Urothelium cell line (cell line): ENCODE measurements at places on chromosomes 3 and 15.

- DNase-seq = no peak
Observed at GRCh38 chr3:59189526-59189925, 139.7 kb upstream of the CFAP20DC start.

DNA sequence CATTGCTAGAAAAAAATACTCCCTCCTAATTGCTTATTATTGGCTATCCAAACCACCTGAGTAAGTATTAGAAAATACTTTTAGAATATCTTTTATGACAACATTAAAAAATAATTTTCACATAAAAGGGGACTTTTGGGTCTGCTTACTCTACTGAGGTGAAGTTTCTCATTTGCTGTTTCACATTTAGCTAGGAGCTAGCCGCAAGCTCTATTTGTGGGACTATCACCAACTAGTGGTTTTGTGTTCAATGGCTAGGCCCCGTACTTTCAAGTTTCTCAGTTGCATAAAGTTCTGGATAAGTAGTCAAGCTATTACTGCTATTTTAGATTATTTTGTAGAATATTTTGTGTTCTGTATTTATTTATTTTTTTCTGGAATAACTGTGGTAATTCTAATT lies 244.2 kb upstream of the SLITRK3 start:
- no peak for DNase-seq

DNA sequence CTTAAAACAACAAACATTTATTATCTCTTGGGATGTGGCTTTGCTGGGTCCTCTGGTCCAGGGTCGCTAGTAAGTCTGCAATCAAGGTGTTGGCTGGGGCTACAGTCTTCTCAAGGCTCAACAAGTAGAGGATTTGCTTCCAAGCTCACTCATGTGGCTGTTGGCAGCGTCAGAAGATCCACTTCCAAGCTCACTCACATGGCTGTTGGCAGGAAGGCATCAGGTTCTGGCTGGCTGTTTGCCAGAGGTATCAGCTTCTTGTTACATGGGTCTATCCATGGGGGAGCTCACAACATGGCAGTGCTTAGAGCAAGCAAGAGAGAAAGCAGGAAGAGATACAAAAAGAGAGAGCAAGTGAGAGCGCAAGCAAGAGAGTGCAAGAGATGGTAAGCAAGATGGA lies 15.0 kb upstream of the BNC1 start:
- DNase-seq = no peak

DNA sequence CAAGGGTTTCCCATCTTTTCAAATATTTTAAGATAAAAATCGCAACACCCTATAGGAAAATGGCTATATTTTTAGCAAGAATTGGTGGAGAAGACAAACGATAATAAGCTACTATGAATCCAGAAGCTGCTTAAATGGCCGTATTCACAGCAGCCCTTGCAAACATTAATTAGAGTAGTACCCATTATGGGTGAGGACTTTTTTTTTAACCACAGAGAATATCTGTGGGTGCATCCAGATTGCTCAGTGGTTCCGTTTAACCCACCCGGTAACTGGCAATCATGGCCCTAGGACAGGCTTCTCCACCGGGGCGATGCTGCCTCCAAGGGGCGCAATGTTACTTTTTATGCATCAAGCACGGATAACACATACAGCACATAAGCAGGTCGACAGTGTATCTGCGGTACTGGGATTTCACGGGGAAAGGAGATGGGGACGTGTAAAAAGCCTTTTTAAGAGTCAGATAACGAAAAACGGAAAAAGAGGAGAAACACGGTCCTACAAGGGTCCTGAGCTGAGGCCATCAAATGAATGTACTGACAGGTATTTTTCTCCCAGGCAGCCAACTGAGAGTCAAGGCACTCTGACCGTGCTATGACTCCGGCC lies 968 bp upstream of the TMEM266 start:
- DNase-seq = peak; percentile 35

DNA sequence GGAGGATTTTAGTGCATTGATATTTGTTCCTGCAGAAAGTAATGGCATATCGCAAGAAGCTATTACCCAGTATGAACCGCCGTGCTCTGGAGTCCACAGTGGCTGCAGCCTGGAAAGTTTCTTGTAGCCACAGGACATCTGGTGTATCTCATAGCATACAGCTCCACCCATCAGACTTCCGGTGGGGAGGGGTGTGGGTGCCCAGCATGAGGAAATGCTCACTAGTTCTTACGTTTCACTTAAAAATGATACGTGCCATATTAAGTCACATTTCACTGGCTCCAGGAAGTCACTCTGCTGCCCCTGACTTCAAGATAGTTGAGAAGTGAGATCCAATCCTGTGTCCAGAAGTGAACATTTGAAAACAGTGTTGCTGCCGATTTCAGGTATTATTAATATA lies 990.4 kb downstream of the GBE1 start:
- DNase-seq = no peak

- no peak for DNase-seq
Observed at GRCh38 chr3:63979093-63979885, 44.0 kb downstream of the PSMD6 start.

GRCh38 chr3:105752791-105753415 lies 115.9 kb downstream of the CBLB start:
- no peak for DNase-seq

- peak; percentile 48 for DNase-seq
Observed at GRCh38 chr3:14329116-14329830, 73.1 kb upstream of the SLC6A6 start.

GRCh38 chr15:42273900-42274701 lies 868 bp upstream of the TMEM87A start:
- peak; percentile 14 for DNase-seq

- DNase-seq = peak; percentile 12
Observed at GRCh38 chr3:21920421-21920861, 169.4 kb upstream of the ZNF385D start.

DNA sequence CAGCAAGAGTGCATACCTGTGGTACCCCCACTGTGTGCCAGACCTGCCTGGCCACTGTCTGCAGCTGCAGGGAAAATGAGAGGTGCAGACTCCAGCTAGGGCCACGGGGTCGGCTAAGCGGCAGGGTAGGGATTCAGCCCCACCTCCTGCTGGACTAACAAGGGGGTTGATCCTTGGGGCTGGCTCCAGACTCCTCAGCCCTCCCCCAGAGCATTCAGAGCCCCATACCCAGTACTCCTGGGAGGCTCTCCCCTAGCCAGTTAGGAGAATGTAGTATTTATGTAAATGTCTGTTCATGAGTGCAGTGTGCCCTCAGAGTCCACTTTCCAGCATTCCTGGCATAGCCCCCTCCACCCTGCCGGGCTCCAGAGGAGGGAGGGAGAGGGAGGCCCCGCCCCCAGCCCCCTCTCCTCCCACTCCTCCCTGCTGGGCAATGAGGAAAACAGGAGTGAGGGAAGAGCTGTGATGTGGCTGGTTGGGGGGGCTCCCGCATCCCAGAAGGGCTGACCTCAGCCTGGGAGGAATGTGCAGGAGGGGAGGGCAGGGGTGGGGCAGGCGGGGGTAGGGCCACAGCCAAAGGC lies 4.5 kb upstream of the SEMA3B start:
- DNase-seq = peak; percentile 96

- DNase-seq = peak; percentile 13
Observed at GRCh38 chr3:115698851-115699591, 75.7 kb downstream of the GAP43 start.

DNA sequence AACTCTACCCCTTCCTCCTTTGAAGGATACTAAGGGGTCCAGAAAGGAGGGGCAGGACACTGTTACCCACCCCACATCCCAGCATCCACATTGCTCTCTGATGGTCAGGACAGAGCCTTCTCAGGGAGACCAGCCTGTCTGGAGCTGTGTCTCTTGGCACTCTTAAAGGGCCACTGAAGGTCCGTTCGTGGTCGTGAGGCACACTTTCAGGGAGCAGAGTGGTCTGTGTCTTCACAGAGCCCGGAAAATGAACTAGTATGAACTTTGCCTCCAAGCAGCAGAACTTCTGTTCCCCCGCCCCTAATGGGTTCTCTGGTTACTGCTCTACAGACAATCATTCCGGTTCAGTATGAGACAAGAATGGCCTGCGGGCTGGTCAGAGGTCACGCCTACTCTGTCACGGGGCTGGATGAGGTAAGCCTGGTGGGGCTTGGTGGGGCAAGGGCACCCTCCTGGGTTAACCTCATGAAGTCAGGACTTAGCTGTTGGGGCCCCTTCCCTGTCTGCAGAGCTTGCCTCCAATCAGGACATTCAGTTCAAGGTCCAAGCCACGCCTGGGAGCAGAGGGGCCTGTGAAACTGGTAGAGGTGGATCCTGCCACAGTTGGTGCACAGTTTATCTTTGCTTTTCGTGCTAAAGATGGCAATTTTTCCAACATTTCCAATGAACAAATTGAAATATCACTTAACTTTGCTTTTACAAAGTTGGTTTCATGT lies 33.2 kb downstream of the CAPN3 start:
- DNase-seq = no peak

- DNase-seq = peak; percentile 9
Observed at GRCh38 chr3:150410311-150411105, 2.4 kb downstream of the TSC22D2 start.

GRCh38 chr15:28096411-28096669 lies 2.8 kb downstream of the OCA2 start:
- DNase-seq = no peak

DNA sequence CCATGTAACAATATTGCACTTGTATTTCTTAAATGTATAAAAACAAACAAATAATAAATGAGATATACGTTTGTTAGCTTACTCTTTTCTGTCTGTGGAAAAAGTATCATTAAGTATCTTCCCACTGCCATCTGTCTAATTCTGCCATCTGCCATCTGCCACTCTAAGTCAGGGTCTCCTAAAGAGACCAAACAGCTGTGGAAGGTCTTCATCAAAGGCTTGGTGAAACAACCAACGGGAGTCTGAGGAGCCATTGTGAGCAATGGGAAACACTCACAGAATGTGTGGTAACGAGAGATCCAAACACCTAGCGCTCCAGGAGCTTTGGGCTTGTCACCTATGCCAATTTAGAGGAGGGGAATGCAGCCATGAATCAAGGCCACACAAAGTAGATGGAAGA lies 28.7 kb upstream of the PFN2 start:
- DNase-seq = no peak

GRCh38 chr15:70385711-70386110 lies 288.0 kb upstream of the TLE3 start:
- no peak for DNase-seq

DNA sequence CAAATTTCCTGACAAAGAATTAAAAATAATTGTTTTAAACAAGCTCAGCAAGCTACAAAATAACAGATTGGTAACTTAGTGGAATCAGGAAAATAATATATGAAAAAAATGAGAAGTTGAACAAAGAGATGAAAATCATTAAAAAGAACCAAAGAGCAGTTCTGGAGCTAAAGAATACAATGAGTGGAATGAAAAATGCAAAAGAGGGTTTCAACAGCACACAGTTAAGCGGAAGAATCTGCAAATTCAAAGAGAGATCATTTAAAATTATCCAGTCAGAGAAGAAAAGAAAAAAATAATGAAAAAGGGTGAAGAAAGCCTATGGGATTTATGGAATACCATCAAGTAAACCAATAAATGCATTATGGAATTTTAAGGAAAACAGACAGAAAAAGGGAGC lies 6.2 kb upstream of the GABRR3 start:
- no peak for DNase-seq

DNA sequence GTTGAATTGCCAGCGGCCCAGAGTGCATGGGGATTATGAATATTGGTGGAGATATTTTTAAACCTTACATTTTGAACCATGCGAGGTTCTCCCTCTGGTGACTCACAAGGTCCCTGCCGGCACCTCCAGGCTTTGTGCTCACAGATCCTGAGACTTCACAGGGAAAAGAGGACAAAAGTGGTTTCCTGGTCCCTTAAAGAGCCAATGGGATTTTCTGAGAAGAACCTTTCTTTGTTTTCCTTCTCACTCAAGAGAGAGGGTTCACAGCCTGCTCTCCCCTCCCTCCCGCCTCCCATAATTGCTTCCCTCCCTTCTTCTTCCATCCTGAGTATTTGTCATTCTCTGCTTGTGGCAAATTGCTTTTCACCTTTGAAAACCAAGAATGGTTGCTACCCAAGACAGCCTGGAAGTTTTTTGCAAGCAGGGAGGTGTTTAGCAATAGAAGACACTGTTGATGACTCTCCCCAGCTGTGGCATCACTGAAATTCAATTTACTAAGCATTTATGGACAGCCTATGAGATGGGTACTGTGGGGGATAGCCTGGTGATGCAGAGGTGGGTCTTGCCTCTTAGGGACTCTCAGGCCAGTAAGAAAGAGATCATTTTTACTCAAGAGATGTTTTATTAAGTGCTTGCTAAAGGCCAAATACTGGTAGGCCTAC lies 76.6 kb downstream of the CPN2 start:
- no peak for DNase-seq

DNA sequence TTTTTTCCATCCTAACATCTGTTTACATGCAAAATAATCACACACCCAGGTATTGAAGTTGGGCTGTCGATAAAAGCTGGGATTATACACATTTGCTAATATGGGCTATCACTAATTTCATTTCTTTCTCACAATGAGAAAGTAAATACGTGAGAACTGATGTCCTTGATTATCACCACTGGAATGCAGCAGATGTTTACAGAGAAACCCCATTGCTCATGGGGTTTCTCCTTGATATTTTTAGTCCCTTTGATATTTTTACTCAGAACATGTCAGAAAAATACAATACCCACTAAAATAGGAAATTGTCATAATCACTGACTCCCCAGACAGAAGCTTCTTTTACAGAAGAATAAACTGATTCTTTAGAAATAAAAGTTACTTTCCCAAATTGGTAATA lies 535.1 kb upstream of the CCDC54 start:
- DNase-seq = no peak

DNA sequence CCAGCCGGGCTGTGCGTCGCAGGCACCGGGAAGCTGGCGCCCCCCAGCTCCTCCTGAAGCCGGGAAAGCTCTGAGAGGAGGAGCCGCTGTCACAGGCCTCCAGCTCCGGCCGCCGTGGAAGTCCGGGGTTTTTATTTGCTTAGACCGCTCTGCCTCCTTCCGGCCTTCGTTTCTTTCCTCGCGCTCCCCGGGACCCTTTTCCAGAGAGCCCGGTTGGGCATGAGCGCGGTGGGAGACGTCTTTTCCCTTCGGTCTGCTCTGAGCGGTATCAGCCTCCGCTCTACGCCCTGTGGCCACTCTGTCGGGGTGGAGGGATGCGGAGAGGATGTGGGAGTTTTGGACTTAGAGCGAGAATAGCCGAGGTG lies 559 bp downstream of the SENP5 start:
- DNase-seq = no peak

GRCh38 chr15:42066764-42067415 lies 27.5 kb downstream of the PLA2G4D start:
- no peak for DNase-seq

GRCh38 chr15:52008698-52009434 lies 10.2 kb upstream of the MAPK6 start:
- DNase-seq = no peak

DNA sequence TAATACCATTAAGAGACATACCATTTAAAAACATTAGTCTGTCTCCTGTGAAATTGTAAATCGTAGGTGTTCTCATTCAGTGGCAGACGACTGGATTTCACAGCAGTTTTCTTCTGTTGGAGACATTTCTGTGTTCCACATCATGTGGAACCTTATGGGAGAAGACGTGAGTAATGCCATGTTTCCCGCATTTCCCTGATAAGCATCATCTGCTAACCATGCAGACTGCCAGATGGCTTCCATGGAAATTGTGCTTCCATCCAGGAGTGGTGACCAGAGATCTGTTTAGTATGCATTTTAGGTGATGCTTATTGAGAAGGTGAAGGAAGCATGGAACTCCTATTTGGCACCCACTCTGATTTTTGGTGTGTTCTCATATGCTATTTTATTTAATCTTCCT lies 28.4 kb upstream of the ST3GAL6 start:
- DNase-seq = no peak

- DNase-seq = no peak
Observed at GRCh38 chr3:43432462-43432861, 146.1 kb downstream of the SNRK start.
